ENCODE measurements at places on chromosomes 1 and 21.
A peak's percentile ranks its signal among the peaks of the same experiment; 100 is the strongest.

- DNase-seq, result no peak
Measured at GRCh38 chr1:19435181-19435580, 50.2 kb downstream of the CAPZB start.

DNA sequence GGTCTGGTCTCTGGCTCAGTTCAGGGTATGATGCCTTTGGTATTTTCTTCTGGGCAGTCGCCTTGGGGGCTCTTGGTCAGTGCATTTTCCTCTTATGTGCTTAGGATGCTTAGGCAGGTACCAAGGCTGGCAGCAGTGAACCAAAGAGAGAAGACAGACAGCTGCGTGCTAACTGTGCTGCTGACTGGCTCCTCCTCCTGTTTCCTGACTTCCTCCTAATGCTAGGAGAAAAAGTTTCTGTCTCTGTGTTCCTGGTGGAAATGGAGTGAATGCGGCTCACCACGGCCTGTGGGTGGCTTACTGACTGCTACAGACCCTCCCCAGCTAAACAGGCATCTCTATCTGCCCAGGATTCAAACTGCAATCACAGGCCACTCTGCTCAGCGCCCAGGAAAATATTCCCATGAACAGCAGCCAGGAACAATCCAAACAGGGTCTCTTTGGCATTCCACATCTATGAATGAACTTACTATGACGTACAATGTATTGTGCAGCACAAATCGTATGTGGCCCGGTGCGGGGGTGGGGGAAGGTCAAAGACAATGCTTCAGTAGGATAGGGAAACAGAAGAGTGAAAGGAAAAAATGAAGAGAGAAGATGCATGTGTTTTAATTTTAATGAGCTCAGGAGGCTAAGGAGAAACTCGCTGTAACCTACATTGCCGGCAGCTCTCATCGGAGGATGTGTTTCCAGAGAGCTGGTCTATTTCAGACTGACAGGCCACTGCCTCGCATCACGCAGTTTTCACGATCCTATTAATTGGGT, 2.8 kb downstream of the ABCG1 start:
- no peak for DNase-seq

DNA sequence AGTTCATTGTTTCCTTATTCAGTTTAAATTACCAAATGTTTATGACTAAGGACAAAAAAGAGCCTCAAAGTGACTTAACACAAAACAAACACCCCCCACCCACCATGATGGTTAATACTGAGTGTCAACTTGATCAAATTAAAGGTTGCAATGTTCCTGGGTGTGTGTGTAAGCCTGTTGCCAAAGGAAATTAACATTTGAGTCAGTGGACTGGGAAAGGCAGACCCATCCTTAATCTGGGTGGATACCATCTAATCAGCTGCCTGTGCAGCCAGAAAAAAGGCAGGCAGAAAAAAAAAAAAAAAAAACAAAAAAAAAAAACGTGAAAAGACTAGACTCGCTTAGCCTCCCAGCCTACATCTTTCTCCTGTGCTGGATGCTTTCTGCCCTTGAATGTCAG, 543.4 kb downstream of the NEGR1 start:
- no peak for DNase-seq

- DNase-seq, result no peak
Measured at GRCh38 chr21:43985690-43986251, 26.3 kb upstream of the TRAPPC10 start.

- no peak for DNase-seq
Measured at GRCh38 chr1:4179914-4180735, 280.1 kb upstream of the C1orf174 start.

DNA sequence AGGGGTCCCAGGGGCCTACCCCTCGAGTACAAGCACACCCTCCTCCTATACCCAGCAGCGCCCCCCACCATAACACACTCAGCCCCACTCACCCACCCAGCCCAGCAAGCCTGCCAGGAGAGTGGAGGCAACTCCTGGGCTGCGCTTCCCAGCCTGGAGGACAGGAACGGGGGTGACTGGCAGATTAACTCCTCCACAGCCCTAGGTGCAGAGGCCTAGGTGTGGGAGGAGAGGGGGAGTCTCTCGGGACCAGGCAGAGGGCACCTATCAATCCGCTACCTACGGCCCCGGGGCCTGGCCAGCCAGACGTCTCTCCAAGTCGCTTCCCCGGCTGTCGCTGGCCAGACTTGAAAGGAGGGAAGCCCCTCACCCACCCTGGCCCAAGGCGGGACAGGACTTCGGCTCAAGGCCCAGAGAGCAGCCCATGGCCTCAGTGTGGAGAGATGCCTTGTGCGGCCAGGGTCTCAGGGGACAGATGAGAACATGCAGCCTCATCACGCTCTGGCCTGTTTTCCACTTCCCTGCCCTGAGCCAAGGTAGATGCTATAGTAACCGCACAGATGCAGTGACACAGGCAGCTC, 24.9 kb downstream of the MATN1 start:
- DNase-seq, result no peak

DNA sequence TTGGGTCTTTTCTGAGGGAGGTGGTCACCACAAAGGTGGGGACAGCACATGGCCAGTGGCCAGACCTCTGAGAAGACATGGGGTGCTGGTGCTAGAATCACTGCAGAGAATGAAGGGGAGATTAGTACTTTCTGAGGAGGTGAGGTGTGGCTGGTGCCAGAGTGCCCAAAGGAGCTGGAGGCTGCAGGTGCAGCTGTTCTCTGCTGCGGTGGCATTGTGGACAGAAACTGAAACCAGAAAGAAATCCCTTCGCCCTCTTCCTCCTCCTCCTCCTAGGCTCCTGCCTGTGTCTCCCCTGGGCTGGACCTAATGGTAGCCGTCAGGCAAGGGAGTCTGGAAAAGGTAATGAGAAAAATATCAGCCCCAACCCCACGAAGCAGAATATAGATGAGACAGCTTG, 261.7 kb downstream of the TM2D1 start:
- no peak for DNase-seq

DNA sequence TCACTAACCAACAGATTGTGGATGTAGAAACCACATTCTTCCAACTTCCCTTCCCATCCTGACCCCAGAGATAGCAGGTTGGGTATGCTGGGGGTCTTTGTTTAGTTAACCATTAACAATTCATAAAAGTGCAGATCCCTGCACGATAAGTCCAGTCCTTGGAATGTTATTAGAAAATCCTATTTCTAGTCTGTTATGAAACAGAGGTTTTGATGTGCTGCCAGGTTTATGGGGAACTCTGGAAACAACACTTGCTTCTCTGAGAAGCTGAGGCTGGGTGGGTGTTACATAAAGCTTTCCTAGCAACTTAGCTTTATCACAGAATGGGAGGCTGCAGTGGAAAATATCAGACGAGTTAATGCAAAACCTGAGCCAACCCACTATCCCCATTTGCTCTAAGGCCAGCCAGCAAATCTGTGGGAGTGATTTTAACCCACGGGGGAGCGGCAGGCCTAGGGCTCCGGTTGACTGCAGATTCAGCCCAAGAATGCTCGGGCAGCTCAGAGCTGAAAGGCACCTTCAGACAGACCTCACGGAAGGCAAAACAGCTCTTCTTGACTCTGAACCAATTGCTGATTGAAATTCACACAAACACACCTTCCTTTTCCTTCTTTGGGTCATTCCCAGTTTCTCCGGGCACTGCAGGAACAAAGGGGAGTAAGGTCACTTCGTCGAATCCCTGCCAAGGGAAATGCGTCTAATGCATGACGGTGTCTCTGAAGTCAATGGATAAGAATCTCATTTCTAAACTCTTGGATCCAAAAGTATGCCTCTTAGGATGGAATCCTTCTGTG, 111.7 kb upstream of the IRF2BP2 start:
- DNase-seq, result no peak

DNA sequence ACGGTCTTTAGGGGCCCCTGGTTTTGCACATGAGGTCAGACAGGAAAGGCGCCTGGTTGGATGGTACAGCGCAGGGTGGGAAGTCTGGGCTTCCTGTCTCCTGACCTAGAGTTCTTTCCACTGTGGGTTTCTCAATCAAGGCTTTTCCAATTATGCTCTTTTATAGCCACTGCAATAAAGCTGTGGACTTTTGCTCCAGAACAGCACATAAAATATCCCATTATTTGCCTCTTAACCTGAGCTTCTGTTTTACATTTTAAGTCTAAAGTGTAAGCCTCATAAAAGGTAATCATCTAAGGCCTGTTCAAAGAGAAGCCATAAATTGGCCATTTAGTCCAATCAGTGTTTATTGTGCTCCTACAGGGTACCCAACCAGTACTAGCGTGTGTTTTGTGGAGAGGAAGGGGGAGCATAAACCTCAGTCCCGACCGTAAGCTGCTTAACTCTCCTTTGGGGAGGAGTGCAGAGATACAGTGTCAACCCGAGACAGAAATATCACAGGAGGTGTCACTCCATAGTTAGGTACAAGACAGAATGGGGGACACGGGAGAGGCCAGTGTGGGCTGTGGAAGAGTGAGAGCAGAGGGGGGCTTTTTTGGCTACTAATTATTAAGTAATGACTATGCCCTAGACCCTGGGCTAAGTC, 270.0 kb downstream of the TRABD2B start:
- DNase-seq, result no peak

DNA sequence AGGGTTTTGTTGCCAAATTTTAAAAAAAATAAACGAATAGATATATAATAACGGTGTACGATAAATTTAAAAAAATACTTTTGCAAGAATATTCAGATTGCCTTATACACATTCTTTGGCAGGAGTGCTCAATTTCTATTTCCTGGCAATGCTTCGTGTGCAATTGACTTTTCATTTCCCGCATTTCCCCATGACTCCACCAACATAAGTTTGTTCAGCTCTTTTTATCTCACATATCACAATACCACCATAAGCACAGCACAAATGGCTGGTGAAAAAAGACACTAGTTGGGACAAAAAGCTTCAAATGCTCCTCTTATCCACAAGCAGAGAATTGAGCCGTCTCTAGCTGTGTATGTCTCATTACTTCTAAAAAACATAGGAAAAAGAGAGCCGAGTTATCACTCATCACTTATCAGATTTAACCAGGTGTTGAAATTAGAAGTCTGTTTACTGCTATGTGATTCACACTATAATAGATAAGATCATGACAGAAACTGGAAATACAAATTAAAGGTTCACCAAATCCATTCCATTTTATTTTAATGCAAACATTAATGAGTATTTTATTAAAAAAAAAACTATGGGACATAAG, 28.9 kb upstream of the RGS1 start:
- no peak for DNase-seq

DNA sequence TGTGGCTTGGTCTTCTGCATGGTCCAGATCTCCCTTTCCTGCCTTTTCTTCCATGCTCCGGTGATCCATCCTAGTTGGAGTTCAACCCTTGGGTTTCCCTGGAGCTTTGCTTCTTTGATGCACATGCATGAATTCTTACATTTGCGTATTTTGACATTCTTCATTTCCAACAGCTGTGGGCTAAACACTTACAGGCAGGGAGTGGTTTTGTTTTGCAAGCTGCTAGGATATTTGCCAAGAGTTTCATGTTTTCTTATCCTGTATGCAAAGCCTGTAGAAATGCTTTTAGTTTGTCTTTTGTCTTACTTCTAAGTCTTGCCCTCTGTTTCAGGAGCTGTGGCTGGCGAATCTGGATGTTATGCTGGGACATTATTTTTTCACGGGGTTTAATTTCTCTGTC, 90.3 kb upstream of the PAXBP1 start:
- no peak for DNase-seq

- no peak for DNase-seq
Measured at GRCh38 chr1:164794356-164794755, 235.4 kb downstream of the PBX1 start.

DNA sequence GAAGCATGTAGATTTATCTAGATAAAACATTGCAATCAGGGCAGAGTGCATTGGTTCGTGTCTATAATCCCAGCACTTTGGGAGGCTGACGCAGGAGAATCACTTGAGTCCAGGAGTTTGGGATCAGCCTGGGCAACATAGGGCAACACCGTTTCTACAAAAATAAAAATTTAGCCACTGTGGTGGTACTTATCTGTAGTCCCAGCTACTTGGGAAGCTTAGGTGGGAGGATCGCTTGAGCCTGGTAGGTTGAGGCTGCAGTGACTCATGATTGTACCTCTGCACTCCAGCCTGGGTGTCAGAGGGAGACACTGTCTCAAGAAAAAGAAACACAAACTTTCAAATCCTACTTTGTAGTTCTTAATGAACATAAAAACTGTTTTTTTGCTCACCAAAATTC, 64.2 kb upstream of the RCC1 start:
- no peak for DNase-seq

GRCh38 chr21:39065917-39066316, 117.3 kb downstream of the PSMG1 start:
- no peak for DNase-seq

GRCh38 chr21:17438635-17439034, 74.2 kb upstream of the CXADR start:
- DNase-seq, result no peak

DNA sequence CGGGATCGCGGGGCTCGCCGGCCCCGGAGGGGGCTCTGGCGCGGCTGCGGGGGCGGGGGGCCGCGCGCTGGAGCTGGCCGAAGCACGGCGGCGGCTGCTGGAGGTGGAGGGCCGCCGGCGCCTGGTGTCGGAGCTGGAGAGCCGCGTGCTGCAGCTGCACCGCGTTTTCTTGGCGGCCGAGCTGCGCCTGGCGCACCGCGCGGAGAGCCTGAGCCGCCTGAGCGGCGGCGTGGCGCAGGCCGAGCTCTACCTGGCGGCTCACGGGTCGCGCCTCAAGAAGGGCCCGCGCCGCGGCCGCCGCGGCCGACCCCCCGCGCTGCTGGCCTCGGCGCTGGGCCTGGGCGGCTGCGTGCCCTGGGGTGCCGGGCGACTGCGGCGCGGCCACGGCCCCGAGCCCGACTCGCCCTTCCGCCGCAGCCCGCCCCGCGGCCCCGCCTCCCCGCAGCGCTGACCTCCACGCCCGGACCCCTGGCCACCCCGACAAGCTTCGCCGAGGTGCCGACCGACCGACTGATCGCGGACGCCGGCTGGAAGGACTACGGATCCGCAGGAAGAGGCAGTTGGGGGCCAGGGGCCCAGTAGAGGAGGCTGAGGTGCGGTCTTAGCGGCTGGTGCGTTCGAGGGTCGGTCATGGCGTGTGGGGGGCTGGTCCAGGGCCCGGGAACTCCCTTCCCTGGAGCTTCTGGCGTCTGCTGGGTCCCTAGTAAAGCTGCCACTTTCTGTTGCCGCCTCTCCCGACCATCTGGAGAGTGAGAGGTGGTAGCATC, 711 bp downstream of the TRNP1 start:
- DNase-seq, result no peak

- DNase-seq, result no peak
Measured at GRCh38 chr1:43292216-43292615, 6.8 kb upstream of the C1orf210 start.

GRCh38 chr1:19918057-19918456, 5.4 kb downstream of the PLA2G2E start:
- peak; percentile 68 for DNase-seq

GRCh38 chr1:54965624-54966340, 14.6 kb upstream of the TMEM61 start:
- DNase-seq, result no peak

DNA sequence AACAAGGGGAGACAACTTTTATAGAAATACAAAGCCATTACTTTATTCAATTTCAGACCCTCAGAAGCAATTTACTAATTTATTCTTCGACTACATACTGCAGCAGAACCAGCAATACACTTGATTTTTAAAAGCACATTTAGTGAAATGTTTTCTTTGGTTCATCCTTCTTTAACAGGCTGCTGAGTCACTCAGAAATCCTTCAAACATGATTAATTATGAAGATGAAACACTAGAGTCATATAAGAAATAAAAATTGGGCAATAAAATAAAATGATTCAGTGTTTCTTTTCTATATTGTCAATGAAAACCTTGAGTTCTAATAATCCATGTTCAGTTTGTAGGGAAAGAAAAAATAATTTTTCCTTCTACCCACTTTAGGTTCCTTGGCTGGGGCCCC, 47.0 kb downstream of the CHML start:
- DNase-seq, result no peak
